ENCODE measurements at places on chromosomes 2 and 18.

DNA sequence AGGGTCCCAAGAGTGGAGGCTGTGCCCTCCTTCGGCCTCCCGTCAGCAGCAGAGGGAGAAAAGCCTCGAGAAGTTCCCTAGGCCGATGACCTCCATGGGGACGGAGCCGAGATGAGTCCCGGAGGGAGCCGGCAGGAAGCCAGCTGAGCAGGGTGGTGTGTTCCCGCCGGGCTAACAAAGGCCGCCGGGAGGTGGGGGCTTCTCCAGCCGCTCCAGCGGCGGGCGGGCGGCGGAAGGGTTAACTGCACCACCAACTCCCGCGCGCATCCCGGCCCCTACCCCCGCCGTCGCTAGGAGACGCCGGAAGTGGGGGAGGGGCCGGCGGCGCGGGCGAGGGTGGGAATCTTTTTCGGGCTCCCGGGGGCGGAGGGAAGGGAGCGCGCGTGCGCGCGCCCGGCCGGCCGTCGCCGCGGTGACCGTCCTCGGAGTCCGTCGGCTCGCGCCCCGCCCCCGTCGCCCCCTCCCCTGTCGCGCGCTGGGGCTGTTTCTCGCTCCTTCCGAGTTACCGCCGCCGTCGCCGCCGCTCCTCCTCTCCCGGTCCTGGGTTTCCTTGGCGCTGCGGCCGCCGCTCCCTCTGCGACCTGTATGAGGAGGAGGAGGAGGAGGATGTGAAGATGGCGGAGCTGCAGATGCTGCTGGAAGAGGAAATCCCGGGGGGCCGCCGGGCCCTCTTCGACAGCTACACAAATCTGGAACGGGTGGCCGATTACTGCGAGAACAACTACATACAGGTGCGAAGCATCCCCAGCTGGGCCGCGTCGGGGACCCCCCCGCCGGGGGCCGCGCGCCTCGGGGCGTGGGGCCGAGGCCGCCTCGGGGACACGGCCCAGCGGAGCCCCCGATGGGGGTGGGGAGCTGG, at the start of gene ABI2:
Gene ABI2, plus strand, starts transcription at position 494 of the 859 bp plus-strand sequence. Its CDS starts 121 bp downstream, at position 615.
- DNase-seq = peak; percentile 93

- DNase-seq = no peak
Measured at GRCh38 chr18:77068321-77069312, 64.0 kb downstream of the MBP start.

DNA sequence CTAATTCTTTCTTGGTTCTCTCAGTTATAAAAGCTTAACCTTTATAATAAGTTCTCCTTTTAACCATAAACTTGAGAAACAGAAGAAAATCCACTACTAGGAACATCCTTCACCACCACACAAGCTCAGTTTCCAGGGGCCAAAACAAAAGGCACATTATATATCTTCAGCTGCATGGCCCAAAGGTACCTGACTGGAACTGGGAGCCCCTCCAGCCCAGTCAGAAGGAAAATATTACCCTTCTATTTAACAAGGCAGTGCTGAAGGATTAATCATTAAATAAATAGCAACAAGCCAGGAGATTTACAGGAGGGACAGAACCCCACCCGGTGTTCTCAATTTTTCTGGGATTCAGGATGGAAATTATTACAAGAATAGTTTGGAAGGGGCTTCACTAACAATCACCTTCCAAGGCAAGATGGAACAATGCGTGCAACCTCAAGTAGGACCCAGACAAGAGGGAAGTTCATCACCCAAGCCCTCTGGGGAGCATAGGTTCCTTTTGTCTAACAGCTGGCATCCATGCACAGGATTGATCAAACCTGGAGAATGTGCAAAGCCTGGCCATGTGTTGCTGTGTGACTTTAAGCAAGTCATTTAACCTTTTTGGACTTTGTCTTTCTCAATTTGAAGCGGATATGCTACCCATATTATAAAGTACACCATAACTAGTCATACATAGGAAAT, 159.6 kb upstream of the SETBP1 start:
- no peak for DNase-seq

DNA sequence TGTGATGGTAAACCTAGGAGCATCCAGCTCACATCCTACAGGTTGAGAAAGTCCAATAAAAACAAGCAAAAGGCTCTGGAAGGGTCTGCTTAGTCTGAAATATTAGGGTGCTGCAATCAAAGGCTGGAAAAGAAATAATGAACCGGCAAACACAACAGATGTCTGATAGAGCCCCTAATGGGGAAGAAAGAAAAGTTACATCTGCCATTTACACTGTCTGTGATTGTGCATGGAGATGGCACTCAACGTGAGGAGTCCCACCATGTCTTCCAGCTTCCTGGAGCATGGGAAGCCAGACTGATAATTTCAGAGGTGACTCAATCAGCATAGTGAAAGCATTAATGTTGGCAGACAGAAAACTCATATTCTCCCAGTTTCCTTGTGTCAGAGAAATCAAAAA, 307.8 kb downstream of the EPHA4 start:
- DNase-seq = no peak

GRCh38 chr2:97995026-97995733, 568 bp downstream of the TMEM131 start:
- DNase-seq = no peak

GRCh38 chr18:79540161-79540903, 139.3 kb upstream of the CTDP1 start:
- DNase-seq = peak; percentile 25

DNA sequence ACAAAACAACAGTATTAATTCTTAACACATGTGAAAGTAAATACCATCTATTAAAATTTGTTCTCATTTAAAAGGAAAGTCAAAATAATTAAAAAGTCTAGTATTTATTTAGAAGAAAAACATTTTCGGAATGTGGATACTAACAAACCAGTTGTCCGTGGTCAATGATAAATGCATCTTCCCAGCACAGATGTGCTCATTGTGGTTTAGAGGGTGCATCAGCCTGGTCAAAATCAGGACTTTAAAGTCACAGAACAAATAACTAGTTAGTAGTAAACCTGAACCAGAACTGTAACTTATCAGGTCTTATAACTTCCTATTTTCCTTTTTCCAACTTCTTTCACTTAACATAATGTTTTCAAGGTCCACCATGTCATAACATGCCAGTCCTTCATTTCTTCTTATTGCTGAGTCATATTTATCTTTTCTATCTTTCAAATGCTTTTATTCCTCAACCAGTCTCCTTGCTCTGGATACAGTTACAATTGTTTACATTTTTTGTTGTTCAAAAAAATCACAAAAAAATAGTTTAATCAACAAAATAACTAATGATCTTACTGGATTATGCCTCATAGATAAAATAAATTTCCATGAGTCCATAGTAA, 55.8 kb downstream of the ID2 start:
- no peak for DNase-seq

GRCh38 chr2:187168720-187169713, 279.0 kb downstream of the CALCRL start:
- no peak for DNase-seq

DNA sequence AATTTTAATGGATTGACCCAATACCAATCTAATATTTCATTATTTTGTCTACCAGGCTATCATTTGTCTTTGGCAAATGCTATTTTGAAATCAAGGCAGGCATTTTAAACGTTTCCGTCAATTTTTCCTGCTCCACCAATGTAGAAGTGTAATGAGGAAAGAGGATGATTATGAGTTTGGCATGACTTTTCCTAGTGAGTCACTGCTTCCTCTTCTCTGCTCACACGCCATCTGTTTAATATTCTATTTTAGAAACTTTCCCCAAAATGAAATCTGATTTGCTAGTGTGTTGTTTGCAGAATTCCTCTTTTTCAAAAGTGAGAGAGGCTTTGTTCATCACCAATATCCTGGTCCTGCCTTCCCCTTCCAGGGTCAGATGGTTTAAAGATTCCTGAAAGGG, 42.5 kb upstream of the PID1 start:
- DNase-seq = no peak

- no peak for DNase-seq
Measured at GRCh38 chr2:98839292-98839691, 96.7 kb downstream of the CRACDL start.

Data from left hindlimb (tissue), 1 donor.